ENCODE measurements at places on chromosomes 3 and 15.

DNA sequence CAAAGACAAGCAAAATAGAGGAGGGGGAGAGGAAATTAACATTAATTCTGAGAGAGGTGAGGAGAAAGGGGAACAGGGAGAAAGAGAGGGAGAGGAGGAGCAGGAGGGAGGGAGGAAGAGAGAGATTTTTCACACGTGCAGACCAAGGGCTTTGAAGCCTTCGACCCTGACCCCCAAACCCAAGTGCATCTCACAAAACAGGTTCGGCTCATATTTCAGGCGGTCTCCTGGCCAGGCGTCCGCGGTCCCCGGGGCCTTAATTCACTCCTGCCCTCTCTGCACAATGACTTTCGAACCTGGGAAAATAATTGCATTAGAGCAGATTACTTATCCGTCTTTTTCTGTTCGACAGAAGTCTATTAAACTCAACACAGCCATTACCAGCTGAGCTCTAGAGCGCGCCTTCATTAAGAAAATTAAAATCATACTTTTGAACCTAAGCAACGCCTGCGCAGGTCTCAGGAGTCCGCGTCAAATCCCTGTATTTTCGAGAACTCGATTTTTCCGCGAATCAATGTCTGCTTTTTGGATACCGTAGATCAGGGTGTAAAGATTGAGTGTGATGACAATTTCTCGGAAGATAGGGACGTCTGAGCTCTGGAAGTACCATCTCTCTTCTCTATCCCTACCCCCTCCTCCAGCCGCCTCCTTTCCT, 220.7 kb downstream of the MEIS2 start:
- no peak for DNase-seq

DNA sequence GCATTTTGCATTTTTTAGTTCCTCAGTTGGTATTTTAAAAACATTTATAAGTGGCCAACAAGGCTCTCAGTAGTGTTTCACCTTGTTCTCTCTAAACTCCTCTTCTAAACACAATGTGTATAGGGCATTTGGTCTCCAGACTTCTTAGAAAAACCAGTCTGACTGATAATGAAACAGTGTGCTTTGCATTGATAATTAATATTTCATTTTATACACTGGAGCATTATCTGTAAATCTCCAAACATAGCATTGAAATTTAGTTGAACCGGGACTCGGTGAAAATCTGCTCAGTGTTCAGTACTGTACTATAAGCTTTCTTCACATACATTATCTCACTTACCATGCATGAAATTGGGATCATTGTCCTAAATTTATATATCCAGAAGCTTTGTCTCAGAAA, 53.6 kb downstream of the SETD5 start:
- DNase-seq, result no peak

DNA sequence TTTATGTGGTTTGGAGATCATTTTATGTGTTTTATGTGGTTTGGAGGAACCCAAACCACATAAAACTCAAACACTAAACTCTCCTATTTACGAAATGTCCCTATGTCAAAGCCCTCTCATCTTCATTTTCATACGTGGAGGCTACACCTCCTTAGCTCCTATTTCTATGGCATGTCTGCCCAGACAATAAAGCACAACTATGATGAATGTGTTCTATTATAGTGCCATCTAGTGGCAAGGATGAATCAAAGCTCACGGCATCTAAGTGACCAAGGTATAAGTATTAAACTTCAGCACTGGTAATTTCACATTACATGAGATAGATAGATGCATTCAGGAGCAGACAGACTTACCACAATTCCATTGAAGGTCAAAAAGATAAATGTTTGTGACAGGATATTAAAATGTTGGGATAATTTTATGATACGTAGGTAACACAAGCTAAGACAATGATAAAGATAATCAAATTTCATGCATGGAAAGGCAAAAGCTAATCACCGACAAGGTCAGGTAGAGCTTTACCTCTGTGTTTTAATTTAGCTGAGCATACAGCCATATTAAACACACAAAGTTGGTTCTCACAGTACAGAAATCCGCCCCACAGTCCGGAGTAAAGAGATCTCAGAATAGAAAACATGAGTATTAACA, 130.6 kb upstream of the FHIT start:
- DNase-seq, result peak; percentile 28

DNA sequence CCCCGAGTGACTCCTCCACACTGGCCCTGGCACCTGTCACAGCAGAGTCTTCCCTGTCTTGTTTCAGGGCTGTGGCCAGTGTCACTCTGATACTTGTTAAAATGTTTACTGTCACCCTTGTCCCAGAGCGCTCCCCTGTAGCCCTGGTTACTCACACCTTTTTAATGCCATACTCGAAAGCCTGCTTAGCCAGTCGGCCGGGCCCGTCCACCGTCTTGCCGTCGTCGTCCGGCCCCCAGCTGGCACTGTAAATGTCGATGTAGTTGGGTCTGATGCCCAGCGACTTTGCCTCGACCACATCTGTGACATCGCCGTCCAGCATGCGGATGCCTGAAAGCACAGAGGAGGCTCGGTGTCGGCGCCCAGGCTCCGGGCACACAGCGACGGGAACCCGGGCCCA, 91.3 kb downstream of the PCSK6 start:
- no peak for DNase-seq

- no peak for DNase-seq
These were observed 782.6 kb downstream of the DIPK2A start for GRCh38 chr3:144754076-144754783.

- DNase-seq, result peak; percentile 24
These were observed 388 bp downstream of the DAPK2 start for GRCh38 chr15:64045774-64046420.

GRCh38 chr3:71494212-71494611, 89.3 kb downstream of the FOXP1 start:
- DNase-seq, result no peak

GRCh38 chr3:126577261-126577660, 18.5 kb upstream of the C3orf22 start:
- no peak for DNase-seq

DNA sequence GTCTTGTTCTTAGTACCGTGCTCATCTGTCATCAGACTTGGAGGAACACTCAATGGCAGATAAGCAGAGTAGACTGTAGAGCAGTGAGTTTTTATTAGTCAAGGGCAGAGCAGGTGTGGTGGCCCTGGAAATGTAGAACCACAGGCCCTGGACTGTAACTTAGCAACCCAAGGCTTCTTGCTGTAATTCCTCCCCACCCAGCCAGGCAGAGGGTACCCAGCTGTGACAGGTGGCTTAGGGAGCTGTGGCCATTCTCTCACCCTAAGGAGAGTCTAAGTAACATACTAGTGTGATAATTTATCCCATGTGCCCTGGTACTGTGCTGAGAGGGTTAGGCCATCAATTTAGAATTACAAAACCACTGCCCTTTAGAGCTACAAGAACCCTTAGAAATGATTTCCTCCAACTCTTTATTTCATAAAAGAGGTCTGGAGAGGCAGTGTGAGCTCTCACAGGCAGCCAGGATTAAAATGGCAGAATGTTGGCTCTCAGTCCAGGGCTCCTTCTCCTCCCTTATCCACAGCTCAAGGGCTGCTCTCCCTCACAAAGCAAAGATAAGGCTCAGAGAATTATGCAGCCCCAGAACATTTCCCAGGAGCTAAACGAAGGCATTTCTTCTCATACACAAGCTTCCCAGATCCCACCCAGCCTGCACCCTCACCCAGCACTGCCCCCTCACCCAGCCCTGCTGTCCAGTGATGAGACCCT, 3.0 kb downstream of the POMGNT2 start:
- no peak for DNase-seq

GRCh38 chr15:38897551-38897950, 332.9 kb upstream of the RASGRP1 start:
- no peak for DNase-seq

- DNase-seq, result no peak
These were observed 316.1 kb downstream of the TLE3 start for GRCh38 chr15:69781411-69782125.

- DNase-seq, result no peak
These were observed 343.2 kb upstream of the ADAMTS9 start for GRCh38 chr3:65030847-65031463.

DNA sequence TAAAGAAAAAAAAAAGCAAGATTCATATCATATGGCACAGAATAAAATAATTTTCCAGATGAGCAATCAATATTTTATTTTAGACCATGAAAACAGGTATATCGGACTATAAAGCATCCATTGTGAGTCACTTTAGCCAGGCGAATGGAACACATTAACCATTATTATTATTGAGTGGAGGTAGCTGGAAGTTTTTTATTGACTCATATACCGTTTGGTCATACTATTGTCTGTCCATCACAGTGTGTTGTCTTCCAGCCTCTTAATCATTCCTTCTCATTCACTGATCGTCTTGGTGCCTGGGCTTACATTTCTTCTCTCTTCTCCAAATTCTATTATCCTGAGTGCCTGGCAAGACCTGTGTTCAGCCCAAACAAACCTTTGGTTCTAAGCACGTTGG, 634.8 kb downstream of the MECOM start:
- DNase-seq, result no peak

- no peak for DNase-seq
These were observed 39.4 kb downstream of the CLDN18 start for GRCh38 chr3:138049157-138049919.

DNA sequence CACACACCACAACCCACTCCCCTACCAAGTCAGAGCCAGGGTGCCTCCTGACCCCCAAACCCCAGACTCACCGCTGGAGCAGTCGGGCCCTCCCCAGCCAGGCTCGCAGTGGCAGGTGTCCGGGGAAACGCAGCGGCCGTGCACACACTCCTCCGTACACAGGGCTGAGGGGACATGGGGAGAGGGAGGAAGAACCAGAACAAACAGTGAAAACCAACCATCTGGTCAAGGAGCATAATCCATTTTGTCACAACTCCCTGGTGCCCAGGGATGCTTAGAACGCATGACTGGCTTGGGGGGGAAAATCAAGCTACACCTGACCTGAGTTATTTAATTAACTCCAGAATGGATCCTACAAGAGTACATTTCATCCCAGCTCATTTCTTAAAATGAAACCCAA, 159.2 kb downstream of the MEGF11 start:
- no peak for DNase-seq

DNA sequence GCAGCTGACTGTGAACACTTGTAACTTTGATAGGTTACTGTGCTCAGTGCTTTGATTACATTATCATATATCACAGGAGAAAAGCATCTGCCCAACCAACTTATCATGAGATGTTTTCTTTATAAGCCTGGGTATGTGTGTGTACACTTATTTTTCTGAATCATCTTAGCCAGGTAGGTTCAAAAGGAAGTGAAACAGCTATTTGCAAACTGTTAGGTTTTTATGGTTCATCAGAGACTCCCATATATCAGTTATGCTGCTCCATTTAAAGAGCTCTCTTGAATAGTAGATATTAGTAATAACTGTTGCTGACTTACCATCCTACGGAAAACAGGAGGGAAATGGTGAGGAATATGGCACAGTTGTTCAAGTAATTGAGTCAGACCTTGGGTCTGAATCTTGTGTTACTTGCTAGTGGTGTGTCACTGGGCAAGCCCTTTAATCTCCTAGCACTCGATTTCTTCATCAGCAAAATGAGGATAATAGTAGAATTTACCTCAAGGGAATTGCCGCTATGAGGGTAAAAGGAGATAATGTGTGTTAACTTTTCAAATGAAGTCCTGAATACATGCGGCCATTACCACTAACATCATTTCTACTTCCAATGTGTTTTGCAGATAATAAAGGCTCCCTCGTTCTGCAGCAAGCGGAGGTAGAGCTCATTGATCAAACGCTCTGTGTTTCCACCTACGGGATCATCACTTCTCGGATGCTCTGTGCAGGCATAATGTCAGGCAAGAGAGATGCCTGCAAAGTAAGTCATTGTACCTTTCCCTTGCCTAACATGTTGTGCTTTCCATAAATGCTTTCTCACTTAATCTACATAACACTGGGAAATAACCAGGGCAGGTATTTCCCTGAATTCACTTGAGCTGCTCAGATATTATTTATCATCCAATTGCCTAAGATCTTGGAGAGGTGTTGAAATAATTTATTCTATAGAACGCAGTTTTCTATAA, 7.8 kb upstream of the C3orf52 start:
- DNase-seq, result no peak

All from CD8-positive, alpha-beta T cell (primary cell).